Thoracic aorta (tissue), 2 donors: ENCODE measurements at places on chromosomes 7 and 10.

DNA sequence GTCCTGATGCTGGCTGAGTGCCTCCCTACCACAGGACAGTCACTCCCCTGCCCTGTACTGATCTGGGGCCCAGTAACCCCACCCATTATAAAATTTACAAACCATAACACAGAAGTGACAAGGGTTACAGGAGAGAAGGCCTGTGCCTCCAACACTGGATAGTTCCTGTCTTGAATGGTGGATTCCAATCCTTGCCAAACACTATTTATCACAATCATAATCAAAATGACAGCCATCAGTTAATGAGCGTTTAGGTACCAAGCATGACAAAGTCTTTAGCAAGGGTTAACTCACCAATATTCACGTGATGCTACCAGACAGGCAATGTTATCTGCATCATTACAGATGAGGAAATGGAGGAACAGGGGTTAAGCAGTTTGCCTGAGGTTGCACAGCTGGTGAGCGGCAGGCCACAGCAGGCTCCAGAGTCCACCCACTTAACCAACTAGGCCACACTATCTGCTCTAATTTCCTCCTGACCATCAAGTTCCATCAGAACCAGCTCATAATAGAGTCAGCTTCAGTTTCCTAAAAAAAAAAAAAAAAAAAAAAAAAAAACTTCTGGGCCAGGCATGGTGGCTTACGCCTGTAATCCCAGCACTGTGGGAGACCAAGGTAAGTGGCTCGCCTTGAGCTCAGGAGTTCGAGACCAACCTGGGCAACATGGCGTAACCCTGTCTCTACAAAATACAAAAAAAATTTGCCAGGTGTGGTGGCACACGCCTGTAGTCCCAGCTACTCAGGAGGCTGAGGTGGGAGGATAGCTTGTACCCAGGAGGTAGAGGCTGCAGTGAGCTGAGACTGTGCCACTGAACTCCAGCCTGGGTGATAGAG is 14.2 kb downstream of the PDLIM1 start:
- H3K4me1 ChIP-seq, result peaks cover 58% of the 10 kb centered on the region
- no peaks in the 10 kb centered on the region for H3K27me3 ChIP-seq
- no peak overlapping the region for H3K4me3 ChIP-seq
- no peaks in the 10 kb centered on the region for H3K36me3 ChIP-seq
- no peak for DNase-seq

DNA sequence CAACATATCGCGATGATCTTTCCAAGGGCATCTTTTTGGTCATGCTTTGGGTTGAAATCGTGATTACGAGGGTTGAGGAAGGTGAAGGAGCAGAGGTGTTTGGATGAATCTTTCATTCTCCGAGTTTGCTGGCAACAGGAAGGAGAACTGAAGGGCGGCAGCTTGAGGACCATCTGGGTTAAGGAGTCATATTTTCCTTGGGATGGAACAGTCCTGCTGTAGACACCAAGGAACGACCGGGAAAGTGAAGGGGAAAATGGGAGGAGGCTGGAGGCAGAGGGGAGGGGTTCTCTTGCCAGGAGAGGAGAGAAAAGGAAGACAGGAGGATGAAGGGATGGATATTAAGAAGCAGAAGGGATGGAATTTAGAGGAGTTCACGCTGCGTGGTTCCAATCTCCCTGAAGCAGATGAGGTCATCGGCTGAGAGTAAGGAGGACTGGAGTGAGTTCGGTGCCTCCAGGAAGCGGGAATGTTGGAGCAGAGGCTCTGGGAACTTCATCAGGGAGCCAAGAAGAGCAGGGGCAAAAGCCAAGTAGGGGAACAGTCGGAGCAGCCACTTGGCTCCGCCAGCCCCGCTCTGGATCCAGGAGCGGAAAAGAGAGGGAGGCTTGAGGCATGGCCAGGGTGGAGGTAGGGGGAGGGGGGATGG is 116.6 kb upstream of the GALNT17 start:
- H3K27me3 ChIP-seq, result no peaks in the 10 kb centered on the region
- H3K4me1 ChIP-seq, result peaks cover 22% of the 10 kb centered on the region
- H3K36me3 ChIP-seq, result no peaks in the 10 kb centered on the region

GRCh38 chr10:129940617-129941198 is 23.4 kb downstream of the EBF3 start:
- H3K4me3 ChIP-seq, result no peak overlapping the region
- no peaks in the 10 kb centered on the region for H3K27me3 ChIP-seq
- no peak for DNase-seq

GRCh38 chr7:52959336-52959735 is 76.1 kb upstream of the POM121L12 start:
- no peak overlapping the region for H3K4me3 ChIP-seq
- H3K27me3 ChIP-seq, result no peaks in the 10 kb centered on the region
- peaks cover 8% of the 10 kb centered on the region for H3K4me1 ChIP-seq

- H3K27me3 ChIP-seq, result no peaks in the 10 kb centered on the region
- no peak for DNase-seq
- H3K27ac ChIP-seq, result no peak overlapping the region
- no peaks in the 10 kb centered on the region for H3K36me3 ChIP-seq
- H3K4me3 ChIP-seq, result no peak overlapping the region
Measured at GRCh38 chr7:34365611-34366010, 292.4 kb upstream of the NPSR1 start.

DNA sequence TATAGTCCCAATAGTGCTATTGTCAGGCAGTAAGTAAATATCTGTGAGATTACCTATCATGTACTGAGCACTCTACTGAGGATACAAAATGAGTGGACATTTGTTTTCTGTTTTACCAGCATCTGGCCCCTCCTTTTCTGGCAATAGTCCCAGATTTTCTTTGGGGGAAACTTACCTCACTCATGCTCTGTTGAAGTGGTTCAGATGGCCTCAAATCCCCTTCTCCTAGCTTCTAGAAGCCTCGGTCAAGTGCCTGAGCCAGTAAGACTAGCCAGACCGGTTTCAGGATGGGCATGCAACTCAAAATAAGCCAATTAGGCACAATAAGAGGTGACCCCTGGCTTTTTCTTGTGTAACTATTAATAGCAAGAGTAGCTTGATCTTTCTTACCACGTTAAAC is 19.7 kb downstream of the TRDMT1 start:
- no peak for DNase-seq
- no peak overlapping the region for H3K27ac ChIP-seq
- H3K4me3 ChIP-seq, result no peak overlapping the region
- H3K27me3 ChIP-seq, result no peaks in the 10 kb centered on the region
- H3K36me3 ChIP-seq, result no peaks in the 10 kb centered on the region

- H3K4me3 ChIP-seq, result no peak overlapping the region
- no peak for DNase-seq
Measured at GRCh38 chr7:26185131-26185843, 15.3 kb downstream of the HNRNPA2B1 start.

GRCh38 chr7:116843378-116843777 is 19.0 kb upstream of the CAPZA2 start:
- no peaks in the 10 kb centered on the region for H3K36me3 ChIP-seq
- H3K4me1 ChIP-seq, result no peaks in the 10 kb centered on the region

GRCh38 chr10:58622246-58622645 is 109.6 kb downstream of the BICC1 start:
- no peak overlapping the region for H3K4me3 ChIP-seq
- H3K27ac ChIP-seq, result no peak overlapping the region
- DNase-seq, result no peak
- H3K36me3 ChIP-seq, result no peaks in the 10 kb centered on the region

DNA sequence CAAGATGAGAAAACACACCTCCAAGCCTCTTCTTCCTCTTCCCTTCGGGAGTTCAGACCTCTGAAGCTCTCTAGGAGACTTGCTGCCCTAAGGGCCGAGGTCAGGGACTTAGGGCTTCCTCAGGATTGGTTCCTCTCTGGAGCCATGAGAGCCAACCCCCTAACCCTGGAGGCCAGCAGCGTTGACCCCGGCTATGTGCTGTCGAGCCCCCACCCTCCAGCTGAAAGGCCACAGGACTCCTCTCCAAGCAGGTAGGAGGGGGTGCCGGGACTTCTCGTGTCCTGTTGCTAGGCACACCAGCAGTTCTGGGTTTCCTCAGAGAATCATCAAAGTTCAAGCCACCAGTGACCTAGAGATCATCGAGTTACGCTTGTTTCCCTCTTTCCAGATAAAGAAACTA is 87.4 kb downstream of the ARHGAP22 start:
- no peaks in the 10 kb centered on the region for H3K27me3 ChIP-seq
- DNase-seq, result no peak
- H3K27ac ChIP-seq, result no peak overlapping the region
- H3K36me3 ChIP-seq, result no peaks in the 10 kb centered on the region
- no peak overlapping the region for H3K4me3 ChIP-seq

GRCh38 chr10:88179831-88180230 is 316.4 kb downstream of the PTEN start:
- no peak for DNase-seq
- H3K4me1 ChIP-seq, result no peaks in the 10 kb centered on the region
- no peaks in the 10 kb centered on the region for H3K36me3 ChIP-seq
- no peak overlapping the region for H3K27ac ChIP-seq
- no peaks in the 10 kb centered on the region for H3K27me3 ChIP-seq
- no peak overlapping the region for H3K4me3 ChIP-seq

DNA sequence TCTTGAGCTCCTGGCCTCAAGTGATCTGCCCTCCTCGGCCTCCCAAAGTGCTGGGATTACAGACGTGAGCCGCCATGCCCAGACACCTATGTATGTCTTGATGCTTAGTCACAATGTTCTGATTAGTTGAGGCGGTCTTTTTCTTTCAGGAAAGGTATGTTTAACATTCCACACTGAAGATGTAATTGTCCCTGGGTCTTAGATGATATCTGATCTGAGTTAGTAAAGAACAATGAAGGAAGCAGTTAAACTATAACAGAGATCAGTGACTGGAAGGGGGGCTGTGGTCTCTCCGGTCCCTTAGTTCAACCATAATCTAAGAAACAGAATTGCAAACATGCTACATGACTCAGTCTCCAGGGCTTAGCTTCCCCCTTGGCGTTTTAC is 31.5 kb upstream of the SH2D4B start:
- H3K27ac ChIP-seq, result no peak overlapping the region
- peaks cover 7% of the 10 kb centered on the region for H3K36me3 ChIP-seq
- DNase-seq, result no peak
- H3K4me1 ChIP-seq, result peaks cover 31% of the 10 kb centered on the region
- no peak overlapping the region for H3K4me3 ChIP-seq
- no peaks in the 10 kb centered on the region for H3K27me3 ChIP-seq

DNA sequence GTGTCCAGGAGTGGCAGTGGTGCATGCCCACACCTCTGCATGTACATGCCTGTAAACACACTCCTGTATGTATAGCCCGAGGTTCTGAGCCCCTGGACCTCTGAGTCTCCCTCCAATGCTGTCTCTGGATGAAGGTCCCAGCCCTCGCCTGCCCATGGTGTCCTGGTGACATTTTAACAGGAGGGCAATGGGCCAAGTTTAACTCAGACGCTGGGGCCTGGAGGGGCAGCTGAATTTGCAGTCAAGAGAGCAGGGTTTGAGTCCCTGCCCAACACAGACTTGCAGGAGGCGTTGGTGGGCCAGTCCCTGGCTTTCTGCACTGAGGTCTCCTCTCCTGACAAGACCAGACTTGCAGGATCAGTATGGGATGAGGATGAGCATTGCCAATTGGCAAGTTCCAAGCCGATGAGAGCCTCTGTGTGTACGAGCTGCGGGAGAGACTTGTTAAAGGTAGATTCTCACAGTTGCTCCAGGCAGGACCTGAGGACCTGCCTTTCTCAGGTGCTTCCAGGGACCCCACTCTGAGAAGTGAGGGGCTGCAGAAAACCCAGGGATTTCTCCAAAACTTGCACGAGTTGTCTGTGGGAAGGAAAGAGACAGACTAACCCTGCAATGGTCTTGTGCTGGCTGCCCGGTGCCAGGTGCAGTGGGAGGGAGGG is 141.9 kb downstream of the ELFN1 start:
- H3K4me1 ChIP-seq, result no peaks in the 10 kb centered on the region
- no peak overlapping the region for H3K27ac ChIP-seq
- no peaks in the 10 kb centered on the region for H3K27me3 ChIP-seq
- peaks cover 3% of the 10 kb centered on the region for H3K36me3 ChIP-seq
- H3K4me3 ChIP-seq, result no peak overlapping the region

- no peak overlapping the region for H3K4me3 ChIP-seq
- H3K27me3 ChIP-seq, result no peaks in the 10 kb centered on the region
- H3K27ac ChIP-seq, result no peak overlapping the region
- DNase-seq, result no peak
- no peaks in the 10 kb centered on the region for H3K36me3 ChIP-seq
Measured at GRCh38 chr10:124869941-124870340, 68.3 kb downstream of the ABRAXAS2 start.

DNA sequence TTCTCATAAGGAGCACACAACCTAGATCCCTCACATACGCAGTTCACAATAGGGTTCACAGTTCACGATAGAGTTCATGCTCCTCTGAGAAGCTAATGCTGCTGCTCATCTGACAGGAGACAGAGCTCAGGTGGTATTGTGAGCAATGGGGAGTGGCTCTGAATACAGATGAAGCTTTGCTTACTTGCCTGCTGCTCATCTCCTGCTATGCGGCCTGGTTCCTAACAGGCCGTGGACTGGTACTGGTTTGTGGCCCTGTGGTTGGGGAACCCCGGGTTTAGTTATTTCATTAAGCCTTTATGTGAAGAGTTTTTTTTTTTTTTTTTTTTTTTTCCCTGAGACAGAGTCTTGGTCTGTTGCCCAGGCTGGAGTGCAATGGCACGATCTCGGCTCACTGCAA is 19.4 kb downstream of the SLK start:
- no peak for DNase-seq
- H3K27me3 ChIP-seq, result no peaks in the 10 kb centered on the region
- H3K27ac ChIP-seq, result no peak overlapping the region
- peaks cover 42% of the 10 kb centered on the region for H3K4me1 ChIP-seq

- H3K4me1 ChIP-seq, result no peaks in the 10 kb centered on the region
- no peak overlapping the region for H3K27ac ChIP-seq
- DNase-seq, result no peak
Measured at GRCh38 chr7:26857506-26858240, 6.7 kb downstream of the SKAP2 start.

DNA sequence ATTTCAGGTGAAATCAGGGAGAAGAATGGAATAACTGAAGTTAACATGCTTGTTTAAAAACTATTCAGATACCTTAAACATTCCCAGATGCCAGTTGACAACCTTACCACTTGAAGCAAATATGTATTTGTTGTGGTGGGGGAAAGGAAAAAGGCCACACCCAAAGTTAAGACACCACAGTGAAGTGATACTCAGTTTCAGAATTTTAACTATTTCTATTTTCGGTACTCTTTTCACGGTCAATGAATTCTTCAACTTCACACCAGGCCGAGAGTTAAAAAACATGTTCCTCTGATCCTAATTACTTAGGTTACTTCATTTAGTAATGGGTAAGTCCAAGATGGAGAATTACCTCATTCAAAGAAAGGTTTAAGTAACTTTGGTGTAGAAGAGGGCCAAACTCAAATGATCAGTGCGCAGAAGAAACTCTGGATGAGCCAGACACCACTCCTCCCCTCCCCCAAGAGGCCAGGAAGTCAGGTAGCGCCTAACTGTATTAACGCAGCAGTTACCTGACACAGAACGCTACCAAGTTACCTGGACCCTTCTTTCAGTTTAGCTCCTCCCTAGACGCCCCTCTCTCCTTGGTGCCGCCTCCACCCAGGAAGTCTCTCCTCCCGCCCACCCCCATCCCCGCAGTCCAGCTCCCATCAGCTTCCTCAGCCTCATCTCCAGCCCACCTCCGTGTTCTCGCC is 700 bp downstream of the MTPN start:
- DNase-seq, result no peak
- H3K27me3 ChIP-seq, result no peaks in the 10 kb centered on the region
- H3K4me1 ChIP-seq, result peaks cover 50% of the 10 kb centered on the region

GRCh38 chr10:97518301-97519043 is 19.7 kb downstream of the UBTD1 start:
- DNase-seq, result no peak
- H3K36me3 ChIP-seq, result no peaks in the 10 kb centered on the region
- H3K27me3 ChIP-seq, result no peaks in the 10 kb centered on the region
- no peak overlapping the region for H3K4me3 ChIP-seq
